Left renal pelvis (tissue), 4 donors: ENCODE measurements at places on chromosomes 2 and 18.

- no peak for DNase-seq
These were observed 518.2 kb downstream of the NRXN1 start for GRCh38 chr2:50513724-50514123.

DNA sequence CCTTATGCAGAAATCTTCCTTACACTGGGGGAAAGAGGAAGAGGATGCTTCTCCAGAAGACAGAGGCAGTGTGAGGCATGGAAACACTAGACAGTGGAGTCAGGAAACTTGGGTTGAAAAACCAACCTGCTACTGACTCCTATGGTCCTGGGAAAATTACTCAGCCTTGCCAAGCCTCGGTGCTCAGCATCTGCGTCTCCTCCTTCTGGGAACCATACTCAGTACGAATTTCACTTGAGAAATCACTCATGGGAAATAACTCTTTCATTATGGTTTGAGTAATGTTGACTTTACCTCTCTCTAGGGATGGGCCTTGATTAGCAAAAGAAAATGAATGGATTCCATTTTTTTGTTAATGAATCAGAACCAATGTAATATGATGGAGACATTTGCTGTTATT, 96.5 kb downstream of the KCNE4 start:
- no peak for DNase-seq

- DNase-seq = no peak
These were observed 289.3 kb downstream of the MEIS1 start for GRCh38 chr2:66724241-66724640.

- no peak for DNase-seq
These were observed 39.5 kb downstream of the SH3BP4 start for GRCh38 chr2:234991290-234991689.

DNA sequence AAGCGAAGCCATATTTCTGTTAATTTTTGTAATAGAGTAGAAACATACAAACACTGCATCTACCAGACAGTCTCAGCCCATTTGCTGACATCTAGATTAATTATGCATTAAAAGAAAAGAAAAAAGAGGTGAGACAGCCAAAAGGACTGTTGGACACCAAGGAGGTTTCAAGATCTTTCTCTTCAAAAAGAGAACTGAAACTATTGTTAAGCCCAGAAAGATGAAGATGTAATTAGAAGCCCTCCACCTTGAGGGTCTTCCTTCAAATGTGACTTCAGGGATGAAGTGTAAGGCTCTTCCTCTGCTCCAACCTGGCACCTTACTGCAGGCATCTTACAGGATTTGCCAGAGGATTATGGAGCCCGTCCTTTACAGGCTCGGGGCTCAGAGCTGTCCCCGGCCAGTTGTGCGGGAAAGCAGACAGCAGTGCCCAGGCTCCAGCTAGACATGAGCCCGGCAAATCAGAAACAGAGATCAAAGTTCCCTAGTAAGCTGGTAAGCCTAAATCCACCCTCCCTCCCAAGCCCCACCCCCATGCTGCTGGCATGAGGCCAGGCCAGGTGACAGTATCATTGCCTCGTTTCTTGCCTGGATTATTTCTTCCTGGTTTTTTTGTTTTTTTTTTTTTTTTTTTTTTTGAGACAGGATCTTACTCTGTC, 38.9 kb downstream of the ADI1 start:
- no peak for DNase-seq

GRCh38 chr2:178385595-178386148, 65.3 kb downstream of the PRKRA start:
- no peak for DNase-seq

DNA sequence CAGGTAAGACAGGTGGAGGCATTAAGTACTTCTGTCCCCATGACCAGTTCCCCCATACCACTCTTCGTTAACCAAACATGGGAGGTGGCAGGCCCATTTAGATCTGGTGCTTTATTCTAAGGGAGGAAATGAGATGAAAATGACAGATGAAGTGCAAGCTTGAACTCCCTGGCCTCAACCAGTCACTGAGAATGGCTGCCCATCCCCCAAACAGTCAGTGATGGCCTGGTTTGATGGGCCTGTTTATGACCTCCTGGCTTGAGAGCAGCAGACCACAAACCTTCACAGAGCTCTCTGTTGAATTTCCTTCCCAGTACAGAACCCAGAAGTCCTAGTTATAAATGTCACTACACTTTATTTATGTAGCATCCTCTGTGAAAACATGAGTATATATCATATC, 31.1 kb downstream of the EPAS1 start:
- no peak for DNase-seq

GRCh38 chr2:18988631-18989232, 369.7 kb downstream of the OSR1 start:
- DNase-seq = no peak

DNA sequence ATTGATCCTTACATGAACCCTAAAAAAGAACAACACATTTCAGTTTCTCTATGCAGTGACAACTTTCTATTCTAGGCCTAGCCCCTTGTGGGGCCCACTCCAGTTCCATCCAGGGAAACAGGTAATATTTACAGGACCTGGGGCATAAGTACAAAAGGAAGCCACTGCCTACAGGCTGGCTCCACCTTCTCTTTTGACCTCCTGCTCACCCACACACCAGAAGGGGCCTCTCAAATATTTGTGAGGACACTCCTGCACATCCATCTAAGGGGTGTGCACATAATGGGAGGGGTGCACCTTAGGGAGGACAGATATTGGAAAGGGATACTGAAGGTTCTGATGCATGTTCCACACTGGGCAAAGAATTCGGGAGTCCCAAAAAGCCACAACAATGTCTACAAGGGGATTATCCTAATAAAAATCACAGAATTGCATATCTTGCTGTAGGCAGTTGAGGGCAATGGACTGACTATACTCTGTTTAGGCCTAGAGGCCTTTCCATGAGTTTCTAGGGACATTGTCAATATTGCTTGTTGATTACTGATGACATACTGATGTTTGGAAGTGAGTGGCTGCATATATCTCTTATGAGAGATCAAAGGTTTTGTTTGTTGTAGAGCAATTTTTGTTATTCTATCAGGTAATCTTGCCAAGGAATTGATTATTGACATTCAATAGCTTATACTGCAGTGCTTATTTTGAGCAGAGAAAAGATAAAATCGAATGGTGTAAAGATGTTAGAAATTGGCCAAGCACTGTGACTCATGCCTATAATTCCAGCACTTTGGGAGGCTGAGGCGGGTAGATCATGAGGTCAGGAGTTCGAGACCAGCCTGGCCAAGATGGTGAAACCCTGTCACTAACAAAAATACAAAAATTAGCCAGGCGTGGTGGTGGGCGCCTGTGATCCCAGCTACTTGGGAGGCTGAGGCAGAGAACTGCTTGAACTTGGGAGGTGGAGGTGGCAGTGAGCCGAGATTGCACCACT, 23.8 kb upstream of the HNRNPA3 start:
- no peak for DNase-seq
